ENCODE measurements at places on chromosomes 13 and 19.

- no peak for DNase-seq
Measured at GRCh38 chr19:14091813-14092462, 1.4 kb upstream of the SAMD1 start.

DNA sequence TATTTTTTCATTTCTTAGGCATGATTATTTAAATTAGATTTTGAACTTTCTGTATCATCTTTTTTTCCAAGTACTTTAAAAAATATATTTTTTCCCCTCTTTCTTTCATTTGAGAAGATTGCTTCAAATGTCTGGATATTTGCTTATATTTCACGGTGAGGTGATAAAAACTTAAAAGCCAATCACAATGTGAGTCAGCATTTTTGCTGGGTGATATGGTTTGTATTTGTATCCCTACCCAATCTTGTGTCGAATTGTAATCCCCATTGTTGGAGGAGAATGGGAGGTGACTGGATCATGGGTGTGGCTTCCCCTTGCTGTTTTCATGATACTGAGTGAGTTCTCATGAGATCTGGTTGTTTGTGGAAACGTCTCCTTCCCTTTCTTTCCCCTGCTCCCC, 320.5 kb downstream of the OXGR1 start:
- no peak for DNase-seq

DNA sequence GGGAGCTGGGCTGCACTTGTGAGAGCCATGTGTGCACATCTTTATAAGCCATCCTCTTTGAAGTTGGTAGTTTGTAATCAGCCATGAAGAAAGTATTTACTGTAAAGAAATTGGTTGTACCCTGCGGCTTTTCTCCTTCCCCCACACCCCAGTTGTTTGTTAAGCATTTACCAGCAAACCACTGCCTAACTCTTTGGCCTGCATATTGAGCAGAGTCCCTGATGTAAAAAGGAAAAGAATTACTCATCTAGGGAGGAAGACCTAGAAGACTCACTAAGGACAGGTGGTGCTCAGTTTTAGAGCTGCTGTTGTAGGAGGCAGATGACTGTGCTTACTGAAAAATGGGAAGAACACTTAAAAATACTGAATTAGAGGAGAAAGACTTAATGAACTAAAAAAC, 245.3 kb downstream of the PCCA start:
- no peak for DNase-seq

DNA sequence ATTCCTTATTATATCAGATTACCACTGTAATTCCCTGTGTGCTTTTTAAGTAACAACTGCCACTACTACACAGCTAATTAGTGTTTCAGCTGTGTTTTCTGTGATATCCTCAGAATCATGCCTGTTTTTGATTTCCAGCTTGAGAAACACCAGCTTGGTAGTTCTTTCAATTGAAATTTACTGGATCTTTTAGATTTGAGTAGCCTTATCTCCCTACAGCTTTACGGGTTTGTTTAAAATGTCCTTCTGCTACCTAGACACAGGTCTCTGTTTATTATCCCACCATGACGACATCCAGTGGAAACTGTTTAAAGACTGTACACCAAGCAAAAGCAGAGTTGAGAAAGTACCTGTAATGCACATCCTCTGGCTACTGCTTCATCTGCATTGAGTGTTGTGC, 12.1 kb downstream of the HSPH1 start:
- no peak for DNase-seq

- DNase-seq, result no peak
Measured at GRCh38 chr13:27997904-27998522, 9.5 kb upstream of the URAD start.

- DNase-seq, result no peak
Measured at GRCh38 chr19:55377356-55378131, 918 bp downstream of the TMEM190 start.

GRCh38 chr13:99012539-99012938, 34.7 kb upstream of the DOCK9 start:
- DNase-seq, result no peak

- no peak for DNase-seq
Measured at GRCh38 chr13:95019886-95020285, 281.4 kb downstream of the ABCC4 start.

- no peak for DNase-seq
Measured at GRCh38 chr19:23382955-23383354, 12.3 kb downstream of the ZNF91 start.
